ENCODE measurements at places on chromosomes 6 and 20.

DNA sequence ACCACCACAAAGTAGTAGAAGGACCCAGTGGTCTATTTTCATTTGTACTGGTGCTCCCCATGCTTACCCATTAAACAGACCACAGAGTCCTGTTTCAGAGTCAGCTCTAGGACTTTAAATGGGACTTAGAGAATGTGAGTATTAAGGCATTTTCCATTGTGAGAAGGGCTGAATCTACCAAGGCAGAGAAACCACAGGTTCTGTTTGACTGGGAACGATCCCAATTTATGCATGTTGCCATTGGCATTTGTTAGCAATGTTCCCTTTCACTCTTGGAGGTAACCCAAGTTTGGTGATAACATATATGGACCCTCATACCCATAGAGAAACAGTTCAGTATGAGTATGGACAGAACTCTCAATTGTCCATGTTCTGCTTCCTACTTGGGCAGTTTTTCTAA, 672.8 kb downstream of the KIF16B start:
- no peak for DNase-seq

DNA sequence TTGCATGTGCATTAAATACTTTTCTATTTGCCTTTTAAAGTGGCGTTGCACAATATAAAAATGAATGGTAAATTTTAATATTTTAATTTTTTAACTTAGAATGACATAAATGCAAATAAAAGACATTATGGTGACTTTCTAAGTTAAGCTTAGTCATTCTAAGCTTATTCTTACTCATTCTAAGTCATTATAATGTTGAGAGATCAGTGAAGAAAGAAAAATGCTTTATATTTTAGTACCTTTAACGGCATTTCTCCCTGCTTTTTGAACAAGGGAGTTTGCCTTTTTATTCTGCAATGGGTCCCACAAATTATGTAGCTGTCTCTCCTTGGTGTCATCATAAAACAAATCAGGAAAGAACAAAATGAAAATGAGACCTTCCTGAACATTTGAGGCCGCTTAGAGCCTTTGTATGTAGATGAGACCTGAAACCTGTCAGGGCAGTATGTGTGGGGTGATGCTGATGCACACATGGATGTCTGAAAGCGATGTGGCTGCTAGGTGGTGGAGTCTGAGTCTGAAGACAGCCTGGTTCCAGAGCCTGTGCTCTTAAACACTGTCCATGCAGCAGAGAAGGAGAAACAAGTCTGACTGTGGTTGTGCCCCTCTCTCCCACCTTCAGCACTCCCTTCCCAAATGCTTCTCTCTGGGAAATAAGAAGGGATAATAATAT, 158.0 kb downstream of the PHF3 start:
- no peak for DNase-seq

- no peak for DNase-seq
Observed at GRCh38 chr6:46661483-46661882, 8.7 kb downstream of the SLC25A27 start.

DNA sequence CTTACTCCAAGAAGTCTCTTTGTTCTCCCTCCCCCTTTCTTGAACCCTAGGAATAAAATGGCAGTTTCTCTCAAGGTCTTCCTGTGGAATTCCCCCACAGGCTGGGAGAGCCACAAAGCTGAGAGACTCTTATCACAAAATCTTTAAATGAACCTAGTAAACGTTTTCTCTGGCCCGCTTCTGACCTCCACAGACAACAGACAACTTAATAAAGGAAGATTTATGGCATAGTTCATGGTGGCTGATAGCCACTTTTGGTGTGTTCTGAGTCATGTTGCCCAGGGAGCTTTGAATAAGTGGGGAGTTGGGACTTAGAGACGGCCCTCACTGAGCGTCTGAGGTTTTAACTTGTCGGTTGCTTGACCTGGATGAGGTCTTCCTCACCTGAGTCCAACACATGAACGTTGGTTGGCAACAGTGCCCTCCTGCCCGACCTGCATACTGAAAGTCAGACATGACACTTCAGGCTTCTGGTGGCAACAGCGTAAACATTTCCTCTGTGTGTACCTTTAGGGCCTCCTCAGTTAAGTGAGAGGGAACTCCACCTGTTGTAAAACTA, 124.1 kb downstream of the FOXO3 start:
- no peak for DNase-seq

DNA sequence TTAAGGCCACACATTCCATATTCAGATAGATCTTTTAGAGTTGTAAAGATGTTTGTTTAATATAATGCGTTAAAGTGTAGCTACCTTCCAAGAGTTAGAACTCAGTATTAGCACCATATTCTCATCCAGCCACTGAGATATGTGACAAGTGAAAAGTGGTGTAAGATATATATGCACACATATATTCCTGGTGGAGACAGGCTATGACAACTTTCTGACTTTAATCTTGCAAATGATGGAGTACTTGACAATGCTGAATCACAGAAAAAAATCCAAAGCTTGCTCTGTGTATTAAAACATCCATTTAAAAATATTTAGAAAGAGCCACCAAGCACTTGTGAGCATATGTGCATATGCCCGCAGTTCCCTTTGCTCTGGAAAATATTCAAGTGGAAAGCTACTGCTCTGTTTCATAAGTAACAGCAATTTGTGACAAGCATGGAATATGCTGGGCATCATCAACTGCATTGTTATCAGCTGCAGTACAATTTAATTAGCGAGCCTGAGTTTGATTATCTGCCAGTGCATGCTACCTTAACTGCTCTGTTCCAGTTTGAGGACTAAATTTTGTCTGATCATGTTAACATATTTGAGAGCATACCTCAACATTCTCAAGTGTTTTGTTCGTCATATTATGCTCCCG, 64.8 kb downstream of the VIP start:
- no peak for DNase-seq

- DNase-seq, result no peak
Observed at GRCh38 chr6:110419028-110419739, 3.8 kb upstream of the DDO start.

All from activated CD4-positive, alpha-beta T cell treated with anti-CD3 and anti-CD28 coated beads for 1 hour (primary cell).